Esophagus squamous epithelium (tissue), 5 donors: ENCODE measurements at places on chromosomes 6 and 20. TPM values are rescaled to one million over a fixed set of nuclear protein-coding genes. Genes with fewer than 3 reads are reported as not detected.

CST9L gene
- total RNA-seq, result not detected

BEND6 gene
- total RNA-seq, result 0.57 TPM

ZBTB12 gene
- total RNA-seq, result 0.95 TPM

ZHX3 gene
- 13.6 TPM for total RNA-seq

HLA-DQB2 gene
- not detected for total RNA-seq

BMP6 gene
- total RNA-seq, result 0.72 TPM

COL10A1 gene
- not detected for total RNA-seq

CLPSL2 gene
- total RNA-seq, result not detected

TRDN gene
- not detected for total RNA-seq

PNPLA1 gene
- total RNA-seq, result not detected

CYP21A2 gene
- not detected for total RNA-seq

ZSWIM3 gene
- 1.1 TPM for total RNA-seq

CST7 gene
- total RNA-seq, result 6.1 TPM

TPMT gene
- total RNA-seq, result 8.1 TPM

SLC24A3 gene
- 3.0 TPM for total RNA-seq

DNA sequence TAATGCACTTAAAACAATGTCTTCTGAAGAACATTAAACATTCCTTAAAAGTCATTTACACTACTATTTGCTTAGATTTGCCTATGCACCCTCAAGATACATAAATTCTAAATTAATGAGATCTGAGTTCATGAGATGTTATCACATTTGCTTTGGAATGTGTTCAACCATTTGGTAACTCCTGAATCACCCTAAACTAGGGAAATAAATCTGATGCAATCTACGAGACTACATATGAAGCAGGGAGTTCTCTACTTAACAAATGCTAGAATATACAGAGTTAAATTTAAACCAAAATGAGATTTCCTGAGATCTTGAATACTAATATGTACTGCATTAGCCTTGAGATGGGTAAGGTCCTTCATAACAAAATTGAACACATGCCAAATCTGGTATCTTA lies 170.1 kb downstream of the CLIC5 start:
- no peak for DNase-seq

GRCh38 chr6:80214436-80215022 lies 108.1 kb downstream of the BCKDHB start:
- no peak for DNase-seq

DNA sequence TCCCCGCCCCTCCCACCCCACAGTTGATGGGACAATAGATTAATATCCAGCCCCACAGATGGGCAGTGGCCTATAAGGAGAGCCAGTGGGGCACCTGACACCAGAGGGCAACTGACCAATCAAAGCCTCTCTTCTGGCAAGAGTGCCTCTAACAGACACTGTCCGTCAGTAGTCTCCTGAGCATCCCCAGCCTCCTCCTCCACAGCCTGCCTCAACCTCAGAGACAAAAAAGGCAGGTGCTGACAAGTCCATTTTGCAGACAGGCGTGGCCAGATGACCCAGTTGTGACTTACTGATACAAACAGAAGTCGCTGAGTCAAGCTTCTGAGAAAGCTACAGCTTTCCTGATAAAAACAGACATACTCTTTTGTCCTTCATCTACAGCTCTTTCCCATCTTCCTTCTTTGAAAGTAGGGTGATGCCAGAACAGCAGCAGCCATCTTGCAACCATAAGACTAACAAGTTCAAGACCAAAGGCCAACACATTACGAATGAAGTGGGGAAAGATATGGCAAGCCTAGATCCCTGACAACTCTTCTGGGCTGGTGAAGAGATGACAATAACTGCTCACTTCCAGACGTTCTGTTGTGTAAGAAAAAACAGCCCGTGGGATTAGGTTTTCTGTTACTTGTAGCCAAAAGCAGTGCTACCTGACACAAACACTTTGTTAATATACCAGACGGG lies 12.3 kb downstream of the PPIL1 start:
- DNase-seq, result no peak

GRCh38 chr20:57743450-57744095 lies 33.8 kb upstream of the PMEPA1 start:
- DNase-seq, result no peak

DNA sequence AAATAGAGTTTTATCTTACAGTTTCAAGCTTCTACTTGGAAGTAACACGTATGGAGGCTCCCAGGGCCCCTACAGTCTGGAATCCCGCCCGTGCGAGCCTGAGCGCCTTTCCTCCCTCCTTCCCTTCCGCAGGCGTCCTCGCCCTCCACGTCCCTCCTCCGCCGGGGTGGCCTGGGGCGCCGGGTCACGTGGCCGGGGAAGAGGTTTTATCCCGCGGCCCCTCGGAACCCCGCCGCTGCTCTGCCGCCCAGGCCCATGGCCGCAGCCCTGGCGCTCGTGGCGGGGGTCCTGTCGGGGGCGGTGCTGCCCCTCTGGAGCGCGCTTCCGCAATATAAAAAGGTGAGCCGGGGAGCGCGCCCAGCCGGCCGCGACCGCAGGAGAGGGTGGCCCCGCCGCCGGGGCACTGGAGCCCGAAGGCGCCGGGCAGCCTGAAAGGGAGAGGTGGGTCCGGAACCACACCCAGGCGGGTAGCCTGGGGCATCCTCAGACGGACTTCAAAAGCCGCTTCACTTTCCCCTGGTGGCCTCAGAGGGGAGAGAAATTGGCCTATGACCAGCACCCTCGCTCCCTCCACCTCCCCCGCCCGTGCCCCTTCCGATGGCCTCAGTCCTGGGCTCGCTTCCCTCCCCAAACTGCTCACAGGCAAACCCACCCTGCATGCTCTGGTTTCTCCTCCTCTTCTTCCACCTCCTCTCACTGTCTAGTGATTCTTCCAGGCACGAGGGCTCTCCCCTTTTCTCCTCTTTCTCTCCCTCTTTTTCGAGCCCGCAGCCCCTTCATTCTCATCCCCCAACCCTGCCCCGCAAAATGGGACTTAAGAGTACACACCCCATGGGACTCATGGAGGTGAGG lies at the start of gene CLPSL2:
CLPSL2 (plus strand) TSS at position 235 of the 852 bp plus-strand sequence; CDS start at position 256, 21 bp downstream.
- no peak for DNase-seq

GRCh38 chr6:155378724-155379123 lies 64.4 kb upstream of the TFB1M start:
- no peak for DNase-seq

GRCh38 chr20:49203011-49203410 lies 14.9 kb upstream of the STAU1 start:
- no peak for DNase-seq

- DNase-seq, result no peak
Observed at GRCh38 chr6:79463621-79464050, 73.6 kb downstream of the LCA5 start.

GRCh38 chr20:54466127-54466526 lies 9.3 kb upstream of the DOK5 start:
- no peak for DNase-seq

- no peak for DNase-seq
Observed at GRCh38 chr20:53513168-53513488, 80.5 kb downstream of the ZNF217 start.

- no peak for DNase-seq
Observed at GRCh38 chr20:58986968-58987517, 6.0 kb downstream of the NELFCD start.

GRCh38 chr20:31838646-31839292 lies 6.6 kb downstream of the FOXS1 start:
- DNase-seq, result no peak

GRCh38 chr20:32436142-32436861 lies 78.2 kb downstream of the ASXL1 start:
- DNase-seq, result no peak

DNA sequence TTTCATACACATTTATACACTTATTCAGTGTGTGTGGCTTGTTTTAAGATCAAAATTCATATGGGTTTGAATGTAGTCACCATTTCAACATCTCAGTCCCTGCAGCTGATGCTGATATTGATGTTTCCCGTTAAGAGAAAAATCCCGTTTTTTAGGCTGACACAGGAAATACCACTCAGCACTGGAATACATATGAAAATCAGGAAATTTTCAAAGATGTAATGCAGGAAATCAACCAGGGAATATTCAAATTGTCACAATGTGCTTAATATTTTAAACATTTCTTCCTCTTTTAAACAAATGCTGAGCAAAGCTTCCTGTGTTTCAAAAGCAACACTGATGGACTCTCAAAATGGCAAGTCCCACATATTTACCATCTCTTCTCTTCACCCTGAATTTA lies 94.5 kb upstream of the MARCKS start:
- DNase-seq, result no peak

DNA sequence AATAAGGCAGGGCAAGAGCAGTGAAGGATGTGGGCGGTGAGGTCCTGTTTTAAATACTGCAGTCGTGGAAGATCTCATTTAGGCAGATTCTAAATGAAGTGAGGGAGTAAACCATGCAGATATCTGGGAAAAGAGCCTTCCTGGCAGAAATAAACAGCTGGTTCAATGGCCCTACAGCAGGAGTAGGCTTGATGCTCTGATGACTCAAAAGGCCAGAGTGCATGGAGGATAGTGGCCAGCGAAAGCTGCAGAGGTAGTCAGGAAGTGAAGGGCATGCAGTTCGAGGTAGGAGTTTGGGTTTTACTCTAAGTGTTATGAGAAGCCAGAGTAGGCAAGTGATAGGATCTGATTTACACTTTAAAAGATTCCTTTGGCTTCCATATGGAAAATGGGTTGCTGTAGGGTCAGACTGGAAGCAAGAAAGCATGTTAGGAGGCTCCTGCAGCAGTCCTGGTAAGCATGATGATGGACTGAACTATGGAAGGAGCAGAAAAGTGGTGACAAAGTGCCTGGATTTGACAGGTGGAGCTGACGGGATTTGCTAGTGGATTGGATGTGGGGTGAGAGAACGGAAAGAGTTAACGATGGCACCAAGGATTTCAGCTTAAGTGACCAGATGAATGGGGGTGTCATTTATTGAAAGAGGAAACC lies 150.0 kb downstream of the GJA10 start:
- no peak for DNase-seq

DNA sequence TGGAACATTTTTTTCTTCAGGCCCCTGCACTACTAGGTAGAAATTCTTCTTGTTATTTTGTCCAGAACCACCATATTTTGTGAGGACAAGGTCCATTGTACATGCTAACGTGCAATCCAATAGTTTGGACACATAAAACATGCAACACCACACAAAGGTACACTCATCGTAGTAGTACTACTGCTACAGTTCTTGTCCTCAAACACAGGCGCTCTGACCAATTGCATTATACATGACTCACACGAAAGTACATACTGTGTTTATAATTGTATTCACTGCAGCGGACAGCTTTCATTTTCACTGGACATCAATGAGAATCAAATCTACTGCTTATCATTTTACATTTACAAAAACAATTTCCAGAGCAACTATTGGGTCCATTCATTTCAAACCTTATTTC lies 15.3 kb upstream of the SMLR1 start:
- DNase-seq, result no peak

DNA sequence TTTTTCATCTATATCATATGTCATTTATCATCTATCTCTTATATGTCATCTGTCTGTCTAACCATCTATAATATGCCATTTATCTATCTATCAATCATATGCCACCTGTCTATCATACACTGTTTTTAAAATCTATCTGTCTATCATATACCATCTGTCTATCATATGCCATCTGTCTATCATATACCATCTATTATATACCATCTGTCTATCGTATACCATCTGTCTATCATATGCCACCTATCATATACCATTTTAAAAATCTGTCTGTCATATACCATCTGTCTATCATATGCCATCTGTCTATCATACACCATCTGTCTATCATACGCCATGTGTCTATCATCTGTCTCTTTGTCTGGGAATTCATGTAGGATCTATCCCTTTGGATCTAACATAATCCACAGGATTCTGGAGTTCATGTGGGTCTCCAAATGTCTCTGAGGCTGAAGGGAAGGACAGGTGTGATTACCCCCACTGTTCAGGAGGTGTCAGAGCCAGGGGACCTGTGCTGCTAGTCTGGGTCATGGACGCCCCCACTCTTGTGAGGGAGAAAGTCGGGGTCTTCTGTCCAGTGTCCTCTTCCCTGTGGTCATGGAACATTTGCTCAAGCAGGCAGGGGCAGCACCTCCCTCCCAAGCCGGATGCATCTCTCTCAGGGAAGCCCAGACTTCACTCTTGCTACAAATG lies 36.9 kb upstream of the FRMD1 start:
- no peak for DNase-seq

GRCh38 chr6:167787896-167788562 lies 38.7 kb upstream of the AFDN start:
- no peak for DNase-seq

- no peak for DNase-seq
Observed at GRCh38 chr6:107973594-107973993, 15.6 kb upstream of the SEC63 start.

DNA sequence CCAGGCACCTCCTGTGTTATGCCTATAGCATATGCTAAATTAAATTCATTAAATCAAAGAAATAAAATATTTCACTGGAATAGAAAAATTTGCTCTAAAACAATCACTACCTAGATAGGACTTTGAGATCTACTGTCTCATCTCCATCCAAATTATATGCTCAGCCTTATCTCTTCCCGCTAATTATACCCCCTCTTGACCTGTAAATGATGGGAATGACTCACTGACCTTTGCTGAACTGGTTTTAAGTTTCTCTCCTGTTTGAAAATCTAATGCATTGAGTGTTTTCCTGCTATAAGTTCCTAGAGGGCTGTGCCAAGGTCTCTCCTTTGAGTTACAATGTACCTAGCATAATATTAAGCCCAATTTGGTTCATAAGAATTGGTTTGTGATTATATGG lies 110.1 kb downstream of the BMP2 start:
- no peak for DNase-seq

GRCh38 chr20:21719592-21720214 lies 14.2 kb downstream of the PAX1 start:
- DNase-seq, result no peak

- DNase-seq, result no peak
Observed at GRCh38 chr20:47863315-47863965, 78.2 kb upstream of the SULF2 start.

- no peak for DNase-seq
Observed at GRCh38 chr6:6619021-6619794, 30.7 kb downstream of the LY86 start.
